ENCODE measurements at places on chromosomes 4 and X.
A peak's percentile ranks its signal among the peaks of the same experiment; 100 is the strongest.

DNA sequence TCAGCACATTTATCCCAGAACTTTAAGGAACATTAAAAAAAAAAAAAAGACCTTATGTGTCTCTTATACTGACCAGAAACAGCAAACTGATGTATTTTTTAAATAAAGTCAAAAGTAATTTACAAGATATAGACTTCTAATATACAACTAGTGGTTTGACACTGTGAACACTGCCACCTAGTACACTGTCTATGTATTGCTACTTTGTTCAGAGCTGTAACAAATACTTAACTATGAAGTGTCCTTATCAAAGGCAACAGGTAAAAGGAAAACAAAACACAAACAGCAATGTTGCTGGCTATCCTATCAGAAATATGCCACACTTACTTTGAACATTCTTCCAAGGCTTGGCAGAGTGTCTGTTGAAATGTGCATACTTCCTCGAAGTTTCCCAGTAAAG lies 60.4 kb downstream of the CD40LG start:
- DNase-seq, result no peak

GRCh38 chr4:139808808-139809756 lies 143.5 kb downstream of the MGST2 start:
- DNase-seq, result no peak

DNA sequence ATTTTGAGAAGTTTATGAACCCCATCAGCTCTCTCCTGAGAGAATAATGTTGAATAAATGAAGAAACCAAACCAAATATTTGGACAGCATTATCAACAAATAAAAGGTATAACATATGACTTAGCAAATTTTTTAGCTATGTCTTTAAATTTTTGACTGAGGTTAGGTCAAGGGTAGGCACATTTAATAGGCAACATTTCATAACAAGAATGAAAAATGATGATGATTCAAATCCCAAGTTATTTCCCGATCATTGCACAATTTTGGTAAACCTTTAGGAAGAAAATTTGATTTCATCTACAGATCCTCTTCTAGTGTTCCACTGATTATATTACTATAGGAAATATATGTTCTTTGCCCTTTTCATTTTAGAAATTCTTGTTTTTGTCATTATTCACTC lies 123.7 kb upstream of the TLR3 start:
- DNase-seq, result no peak

DNA sequence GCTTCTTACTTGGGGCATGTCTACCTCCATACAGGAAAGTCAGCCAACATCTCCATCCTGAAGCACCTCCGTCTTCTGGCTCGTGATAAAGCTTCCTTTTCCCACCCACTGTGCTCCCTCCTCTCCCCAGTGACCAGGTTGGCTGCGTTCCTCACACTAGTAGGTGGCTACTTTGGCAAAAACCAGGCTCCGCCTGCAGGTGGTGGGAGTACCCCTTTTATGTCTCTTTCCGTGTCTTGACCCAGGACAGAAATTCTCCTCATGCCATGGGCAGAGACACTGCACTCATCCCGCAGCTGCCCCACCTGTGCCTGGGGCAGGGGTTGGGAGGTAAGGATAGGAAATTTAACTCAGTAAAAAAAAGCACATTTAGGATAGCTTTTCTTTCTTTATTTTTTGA lies 50.9 kb downstream of the ENPP6 start:
- peak; percentile 52 for DNase-seq

DNA sequence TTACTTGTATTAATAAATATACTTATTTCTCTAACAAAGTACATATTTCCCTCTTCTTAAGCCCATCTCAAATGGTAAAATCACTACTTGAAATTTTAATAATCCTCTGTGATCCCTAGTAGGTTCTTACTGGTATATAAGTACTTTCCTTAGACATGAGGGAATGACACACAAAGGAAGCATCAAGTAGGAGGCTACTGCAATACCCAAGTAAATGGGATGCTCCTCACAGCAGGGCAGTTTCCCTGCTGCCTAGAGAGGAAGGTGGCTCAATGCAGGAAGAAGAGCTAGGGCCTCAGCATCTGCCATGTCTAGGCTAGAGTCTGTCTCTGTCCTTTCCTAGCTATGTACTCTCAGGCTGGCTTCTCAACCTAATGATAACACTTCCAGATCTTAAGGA lies 122.1 kb upstream of the DIPK2B start:
- DNase-seq, result peak; percentile 0

DNA sequence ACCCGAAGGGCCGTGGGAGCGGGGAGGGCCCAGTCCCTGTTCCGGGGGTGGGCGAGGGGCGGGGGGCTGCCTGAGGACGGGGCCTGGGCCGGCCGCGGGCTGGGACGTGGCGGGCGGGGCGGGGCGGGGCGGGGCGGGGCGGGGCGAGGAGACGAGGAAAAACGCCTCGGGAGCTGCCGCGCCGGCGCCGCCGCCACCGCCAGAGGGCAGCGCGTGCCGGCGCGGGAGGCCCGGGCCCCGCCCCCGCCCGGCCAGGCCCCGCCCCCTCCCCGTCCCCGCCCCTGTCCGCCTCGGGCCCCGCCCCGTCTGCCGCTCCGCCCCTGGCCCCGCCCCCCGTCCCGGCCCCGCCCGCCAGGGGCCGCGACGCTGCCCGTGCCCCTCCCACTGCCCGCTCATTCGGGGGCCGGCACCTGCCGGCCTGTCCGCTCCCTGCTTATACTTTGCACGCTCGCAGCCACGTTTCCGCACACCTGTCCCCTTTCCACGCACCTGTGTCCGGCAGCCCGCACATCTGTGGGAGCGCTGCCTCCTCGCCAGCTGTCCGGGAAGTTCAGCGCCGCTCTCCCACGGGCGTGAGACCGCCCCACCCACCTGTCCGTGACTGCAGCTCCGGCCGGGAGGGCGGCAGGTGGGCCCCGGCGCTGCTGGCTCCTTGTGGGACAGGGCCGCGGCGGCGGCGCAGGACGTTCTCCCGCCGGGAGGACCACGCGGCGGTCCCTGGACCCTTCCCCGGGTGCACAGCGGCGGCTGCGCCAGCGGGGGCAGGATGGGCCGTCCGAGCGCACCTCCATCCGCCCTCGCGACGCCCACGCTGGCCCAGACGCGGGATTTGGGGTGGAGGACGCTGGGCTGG lies 1.7 kb upstream of the FGFRL1 start:
- DNase-seq, result peak; percentile 69

DNA sequence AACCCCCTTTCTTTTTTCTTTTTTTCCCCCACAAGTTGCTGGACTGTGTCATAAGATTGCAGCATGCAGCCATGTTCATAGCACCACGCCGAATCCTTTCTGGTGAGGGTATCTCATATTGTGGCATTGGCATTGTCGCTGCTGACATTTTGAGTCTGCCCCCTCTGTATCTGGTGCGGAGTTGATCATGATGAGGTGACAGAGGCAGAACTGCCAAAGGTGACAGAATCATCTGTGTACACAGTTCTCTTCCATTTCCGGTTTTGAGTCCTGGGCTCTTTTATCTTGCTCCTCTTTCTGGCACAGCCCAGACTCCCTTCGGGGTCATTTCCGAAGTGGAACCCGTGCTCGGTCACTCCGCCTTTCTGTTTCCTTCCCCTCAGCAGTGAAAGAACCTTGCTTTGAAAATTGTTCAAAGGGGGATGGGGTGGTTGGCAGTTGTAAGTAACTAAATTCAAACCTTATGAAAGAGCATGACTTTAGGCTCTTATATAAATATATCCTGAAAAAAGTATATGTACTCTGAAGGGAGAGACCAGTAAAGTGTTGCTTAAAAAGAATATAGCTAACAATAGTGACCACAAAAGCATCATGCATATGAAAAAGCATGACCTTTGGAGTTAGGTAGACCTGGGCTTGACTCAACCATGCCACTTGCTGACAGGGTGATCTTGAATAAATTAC lies 55.0 kb upstream of the BMP2K start:
- DNase-seq, result no peak

- DNase-seq, result no peak
Observed at GRCh38 chr4:70556856-70557255, 35.2 kb upstream of the AMBN start.

DNA sequence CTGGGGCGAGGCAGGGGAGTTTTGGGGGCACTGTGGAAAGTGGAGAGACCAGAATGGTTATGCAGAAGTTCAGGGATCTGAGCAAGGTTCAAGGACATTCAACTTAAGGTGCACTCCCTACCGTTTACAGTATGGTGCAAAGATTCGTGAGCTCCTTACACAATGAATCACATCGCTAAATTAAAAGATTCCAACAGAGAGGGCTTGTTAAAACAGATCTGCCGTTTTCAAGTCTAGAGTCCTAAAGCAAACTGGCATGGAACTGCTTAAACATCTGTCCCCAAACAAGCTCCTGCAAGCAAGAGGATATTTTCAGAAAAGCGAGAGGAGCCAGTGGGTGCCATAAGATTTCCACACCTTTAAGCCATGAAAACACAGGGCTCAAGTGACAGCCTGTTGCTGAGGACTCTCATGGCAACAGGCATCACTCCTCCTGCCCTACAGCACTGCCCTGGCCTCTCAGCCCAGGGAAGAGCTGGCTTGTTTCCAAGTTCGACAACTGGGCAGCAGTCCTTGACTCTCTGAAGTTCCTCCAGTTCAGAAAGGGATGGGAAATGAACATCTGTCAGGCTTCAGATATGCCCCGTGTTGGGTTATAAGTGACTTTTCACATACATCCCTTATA lies 10.0 kb downstream of the FAM184B start:
- no peak for DNase-seq

- no peak for DNase-seq
Observed at GRCh38 chr4:166842795-166843261, 391.5 kb downstream of the SPOCK3 start.

DNA sequence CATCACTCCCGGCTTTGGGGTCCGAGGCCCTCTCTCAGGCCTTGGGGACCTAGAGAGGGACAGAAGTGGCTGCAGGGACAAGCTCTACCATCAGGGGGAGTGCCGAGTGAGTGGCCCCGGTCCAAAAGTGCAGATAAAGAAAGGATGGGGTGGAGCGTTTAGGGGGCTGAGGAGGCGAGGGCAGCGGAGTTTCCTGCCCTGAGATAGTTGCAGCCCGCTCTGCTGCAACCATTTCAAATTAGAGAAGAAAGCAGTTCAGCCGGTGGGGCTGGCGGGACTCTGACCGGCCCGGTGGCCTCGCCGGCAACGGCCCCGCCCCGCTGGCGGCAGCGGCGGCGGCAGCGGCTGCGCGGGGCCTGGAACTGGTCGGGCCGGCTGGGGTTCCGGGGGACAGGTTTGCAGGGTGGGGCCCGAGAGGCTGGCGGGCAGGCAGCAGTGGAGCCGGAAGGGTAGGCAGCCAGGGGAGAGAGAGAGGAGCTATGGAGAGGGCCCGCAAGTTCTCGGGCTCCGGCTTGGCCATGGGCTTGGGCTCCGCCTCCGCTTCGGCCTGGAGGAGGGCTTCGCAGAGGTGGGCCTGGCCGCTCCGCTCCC lies 7.6 kb downstream of the DLG3 start:
- peak; percentile 77 for DNase-seq

- DNase-seq, result peak; percentile 5
Observed at GRCh38 chrX:123731987-123732669, 724 bp downstream of the THOC2 start.

DNA sequence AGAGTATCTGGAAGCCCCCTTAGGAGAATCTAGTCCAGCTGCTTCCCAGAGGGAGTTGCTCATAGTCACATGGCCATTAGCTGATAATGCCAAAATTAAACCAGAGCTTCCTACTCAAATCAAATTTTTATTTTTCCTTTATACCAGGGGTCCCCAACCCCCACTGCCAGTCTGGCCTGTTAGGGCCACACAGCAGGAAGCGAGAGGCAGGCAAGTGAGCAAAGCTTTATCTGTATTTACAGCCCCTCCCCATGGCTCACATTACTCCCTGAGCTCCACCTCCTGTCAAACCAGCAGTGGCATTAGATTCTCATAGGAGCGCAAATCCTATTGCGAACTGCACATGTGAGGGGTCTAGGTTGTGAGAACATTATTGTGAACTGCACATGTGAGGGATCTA lies 19.2 kb upstream of the TNIP3 start:
- DNase-seq, result no peak

GRCh38 chr4:112199041-112199440 lies 32.5 kb upstream of the AP1AR start:
- DNase-seq, result no peak

DNA sequence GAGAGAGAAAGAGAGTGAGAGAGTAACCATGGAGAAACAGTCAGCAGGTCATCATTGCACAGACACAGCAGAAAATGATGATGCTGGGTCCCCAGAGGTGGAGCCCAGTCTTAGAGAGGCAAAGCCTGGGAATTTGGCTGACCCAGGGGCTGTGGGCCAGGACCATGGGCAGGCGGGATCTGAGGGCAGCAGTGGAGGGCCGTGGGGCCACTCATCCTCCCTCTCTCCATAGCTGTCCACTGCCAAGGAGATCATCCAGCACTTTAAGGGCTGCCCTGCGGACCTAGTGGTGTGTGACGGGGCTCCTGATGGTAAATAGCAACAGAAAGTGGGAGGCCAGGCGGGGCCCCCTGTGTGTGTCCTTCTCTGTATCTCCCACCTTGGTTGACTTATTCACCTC lies 2.8 kb downstream of the FTSJ1 start:
- DNase-seq, result no peak

DNA sequence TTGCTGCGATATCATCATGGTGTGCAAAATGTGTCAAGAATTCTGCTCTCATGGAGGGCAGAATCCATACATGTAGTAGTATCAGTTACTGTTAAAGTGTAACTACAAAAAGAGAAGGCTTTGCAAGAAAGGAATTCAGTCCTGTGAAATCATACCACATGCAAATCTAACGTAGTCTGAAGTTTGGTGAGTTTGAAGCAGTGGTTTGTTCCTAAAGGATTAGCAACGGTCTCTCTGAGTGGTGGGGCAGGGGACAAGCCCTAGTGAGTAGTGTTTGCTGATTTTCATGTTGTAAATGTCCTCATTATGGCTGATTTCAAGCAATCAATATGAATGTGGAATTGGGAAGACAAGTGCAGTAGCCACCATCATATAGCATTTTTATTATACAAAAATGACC lies 47.1 kb upstream of the CLNK start:
- DNase-seq, result no peak

- no peak for DNase-seq
Observed at GRCh38 chr4:74174421-74174820, 16.5 kb downstream of the MTHFD2L start.

GRCh38 chr4:169220447-169220846 lies 50.3 kb downstream of the SH3RF1 start:
- no peak for DNase-seq

DNA sequence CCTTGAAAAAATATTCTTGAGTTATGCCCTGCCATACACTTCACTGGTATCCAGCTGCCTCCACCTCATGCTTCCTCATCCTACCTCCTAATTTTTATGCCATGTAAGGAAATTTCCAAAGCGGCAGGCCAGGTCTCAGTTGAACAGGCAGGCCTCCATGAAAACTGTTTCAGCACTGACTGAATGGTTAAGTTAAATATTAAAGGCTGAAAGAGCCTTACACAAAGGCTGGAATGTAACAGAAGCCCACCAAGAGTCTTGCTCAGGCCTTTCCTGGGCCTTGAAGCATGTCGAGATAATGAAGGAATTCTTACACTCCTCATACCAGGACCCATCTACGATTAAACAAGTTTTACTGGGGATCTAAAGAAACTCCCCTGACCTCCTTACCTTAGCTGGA lies 359.6 kb upstream of the NOCT start:
- no peak for DNase-seq

GRCh38 chr4:110624904-110625494 lies 2.1 kb upstream of the PITX2 start:
- DNase-seq, result no peak

- no peak for DNase-seq
Observed at GRCh38 chr4:153374442-153374841, 30.0 kb downstream of the MND1 start.

GRCh38 chr4:138798404-138798803 lies 217.2 kb upstream of the NOCT start:
- no peak for DNase-seq

All from GM23338 (cell line).